ENCODE measurements at places on chromosomes 6 and 20.

GRCh38 chr6:153624528-153624927 is 414.5 kb upstream of the OPRM1 start:
- DNase-seq = no peak

GRCh38 chr6:67952948-67953347 is 682.1 kb upstream of the ADGRB3 start:
- DNase-seq = no peak

- DNase-seq = no peak
These were observed 67.6 kb upstream of the RIN2 start for GRCh38 chr20:19690462-19690861.

DNA sequence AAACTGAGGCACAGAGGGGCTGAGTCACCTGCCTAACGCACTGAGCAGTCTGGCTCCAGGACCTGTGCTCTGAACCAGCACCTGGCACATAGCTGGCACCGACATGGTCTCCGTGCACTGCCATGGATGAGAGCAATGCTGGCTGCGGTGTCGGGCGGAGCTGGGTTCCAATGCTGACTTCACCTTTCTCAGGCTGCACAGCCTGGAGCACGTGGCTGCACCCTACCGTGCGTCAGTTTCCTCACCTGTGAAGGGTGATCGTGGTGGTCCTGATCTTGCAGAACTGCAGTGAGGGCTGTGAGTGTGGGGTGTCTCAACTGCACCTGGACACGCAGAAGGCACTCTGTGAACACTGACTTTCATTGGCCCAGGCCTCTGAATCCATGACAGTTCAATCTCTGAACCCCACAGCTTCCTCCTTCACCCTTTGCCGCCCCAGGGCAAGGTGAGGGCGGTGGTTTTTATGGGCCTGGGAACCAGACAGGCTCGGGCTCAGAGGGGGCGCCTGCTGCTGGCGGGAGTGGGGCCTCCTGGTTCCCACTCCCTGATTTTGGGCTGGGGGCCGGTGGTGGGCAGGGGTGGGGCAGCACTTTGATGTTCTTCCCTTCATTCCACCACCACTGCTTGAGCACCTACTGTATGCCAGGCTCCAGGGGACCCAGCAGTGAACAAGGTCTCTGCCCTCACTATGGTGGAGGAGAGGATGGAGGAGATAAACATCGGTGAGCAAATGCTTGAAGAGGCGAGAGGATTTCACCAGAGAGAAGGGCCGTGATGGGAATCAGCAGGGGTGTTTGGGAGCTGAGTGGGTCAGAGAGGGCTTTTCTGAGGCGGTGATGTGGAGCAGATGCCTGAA is 102.9 kb downstream of the CEBPB start:
- DNase-seq = no peak

DNA sequence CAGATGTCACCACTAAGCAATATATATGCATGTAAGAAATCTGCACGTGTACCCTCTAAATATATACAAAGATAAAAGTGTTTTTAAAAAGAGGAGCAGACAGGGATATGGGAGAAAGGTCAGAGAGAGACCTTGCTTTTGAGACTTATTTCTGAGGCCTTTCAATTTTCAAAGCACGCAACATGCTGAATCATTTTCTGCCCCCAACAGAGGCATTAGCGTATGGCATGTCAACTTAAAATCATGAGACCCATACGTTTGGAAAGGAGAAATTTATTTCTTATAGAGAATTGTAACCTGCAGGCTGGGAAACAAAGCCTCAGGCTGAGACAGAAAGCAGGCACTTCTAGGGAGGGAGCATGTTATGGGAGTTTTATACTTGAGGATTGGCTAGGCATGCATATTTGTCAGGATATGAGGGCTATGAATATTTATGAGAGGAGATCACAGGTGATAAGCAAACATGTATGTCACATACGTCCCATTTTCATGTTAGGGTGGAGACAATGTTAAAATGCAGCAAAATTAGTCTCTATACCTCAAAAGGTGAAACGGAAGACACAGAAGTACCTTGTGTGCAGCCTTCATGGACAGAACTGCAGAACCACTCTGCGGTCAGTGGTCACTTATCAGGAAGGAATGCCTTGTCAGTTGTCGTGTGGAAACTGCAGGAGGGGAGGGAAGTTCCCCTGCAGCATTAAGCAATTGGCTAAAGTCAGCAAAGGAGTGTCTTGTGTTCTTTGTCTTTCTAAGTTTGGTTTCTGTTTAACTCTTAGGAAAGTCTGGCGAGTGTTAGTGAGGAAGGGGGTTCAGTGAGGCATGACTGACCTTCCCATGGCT is 6.3 kb upstream of the GABRR2 start:
- DNase-seq = no peak

DNA sequence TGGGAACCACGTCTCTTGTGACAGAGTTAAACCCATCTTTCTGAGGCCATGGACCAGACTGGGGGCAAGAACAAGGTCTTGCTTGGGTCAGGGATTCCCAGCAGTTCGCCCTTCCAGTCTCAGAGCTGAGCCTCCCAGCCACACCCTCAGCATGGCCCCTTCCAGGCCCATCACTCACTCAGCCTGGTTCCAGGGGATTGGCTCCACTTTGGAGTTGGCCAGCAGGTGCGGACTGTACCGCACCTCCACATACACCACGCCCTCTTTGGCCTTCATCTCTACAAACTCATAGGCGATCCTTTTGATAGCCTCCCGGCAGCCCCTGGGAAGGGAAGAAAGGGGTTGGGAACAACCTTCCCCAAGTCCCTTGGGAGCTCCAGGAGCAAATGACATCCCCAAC is 25.2 kb downstream of the ADA start:
- no peak for DNase-seq

- DNase-seq = no peak
These were observed 20.5 kb downstream of the XRN2 start for GRCh38 chr20:21323640-21324039.

DNA sequence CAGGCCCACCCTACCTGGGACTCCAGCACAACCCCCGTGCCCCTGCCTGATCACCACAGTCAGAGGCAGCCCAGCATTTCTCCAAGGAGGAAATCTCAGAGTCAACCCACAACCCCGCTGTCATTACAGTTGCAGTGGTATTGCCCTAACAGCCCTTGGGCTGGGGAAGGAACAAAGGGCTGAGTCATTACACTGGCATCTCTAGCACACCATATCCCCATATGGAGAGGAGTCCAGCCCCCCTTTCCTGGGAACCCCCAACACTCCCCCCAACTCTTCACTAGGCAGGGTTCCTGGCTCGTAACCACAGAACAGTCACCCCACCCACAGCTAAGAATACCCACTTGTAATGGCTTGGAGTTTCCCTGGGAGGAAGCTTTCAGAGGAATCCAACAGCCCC is 149.4 kb upstream of the OGFRL1 start:
- no peak for DNase-seq

- no peak for DNase-seq
These were observed 148.5 kb upstream of the BEND6 start for GRCh38 chr6:56806368-56806767.

GRCh38 chr6:75167325-75167724 is 38.5 kb downstream of the COL12A1 start:
- DNase-seq = no peak

DNA sequence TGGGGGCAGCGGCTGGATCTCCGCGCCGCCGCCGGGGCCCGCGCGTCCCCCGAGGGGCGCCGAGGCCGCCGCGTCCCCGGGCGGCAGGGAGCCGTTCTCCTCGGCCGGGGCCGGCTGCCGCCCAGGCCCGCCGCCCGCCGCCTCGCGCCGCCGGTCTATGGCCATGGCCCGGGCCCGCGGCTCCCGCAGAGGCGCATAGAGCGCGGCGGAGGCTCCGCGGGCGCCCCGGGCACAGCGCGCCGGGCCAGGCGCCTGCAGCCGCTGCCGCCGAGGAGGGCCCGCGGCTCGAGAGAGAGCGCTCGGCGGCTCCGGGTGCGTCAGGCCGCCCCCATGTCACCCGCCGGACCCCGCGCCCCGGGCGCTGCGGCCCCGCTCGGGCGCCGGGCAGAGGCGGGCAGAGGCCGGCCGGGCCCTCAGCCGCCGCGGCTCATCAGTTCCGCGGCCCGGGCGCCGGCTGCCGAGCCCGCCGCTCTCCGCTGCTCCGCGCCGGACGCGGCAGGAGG is 404 bp downstream of the SLC22A23 start:
- no peak for DNase-seq

DNA sequence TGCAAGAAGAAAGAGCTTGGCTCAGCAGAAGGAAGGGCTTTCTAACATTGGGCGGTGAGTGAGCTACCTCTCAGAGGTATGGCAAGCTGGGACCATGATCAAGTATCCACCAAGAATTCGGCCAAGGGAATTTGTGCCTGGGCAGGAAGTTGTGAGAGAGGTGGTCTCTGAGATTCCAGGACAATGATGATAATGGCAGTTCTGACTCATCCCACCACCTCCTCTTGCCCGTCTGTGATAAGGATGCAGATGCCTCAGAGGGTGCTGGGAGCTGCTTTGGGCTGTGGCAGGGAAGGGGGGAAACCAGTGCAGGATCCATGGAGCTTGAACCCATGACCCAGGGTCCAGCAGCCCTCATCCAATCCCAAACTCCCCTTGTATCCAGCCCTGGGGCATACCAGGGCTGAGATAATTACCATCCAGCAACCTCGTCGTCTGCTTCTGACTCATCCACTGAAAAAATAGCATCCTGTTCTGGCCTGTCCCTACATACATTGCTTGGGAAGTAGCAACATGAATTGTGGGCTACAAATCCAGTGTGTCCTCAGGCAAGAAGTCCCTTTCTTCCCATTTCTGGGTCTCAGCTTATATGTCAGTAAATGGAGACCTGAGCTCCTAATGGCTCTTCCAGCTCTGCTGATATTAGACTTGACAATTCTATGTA is 5.9 kb downstream of the TGM6 start:
- no peak for DNase-seq

GRCh38 chr6:82441047-82441855 is 77.6 kb downstream of the TPBG start:
- no peak for DNase-seq

DNA sequence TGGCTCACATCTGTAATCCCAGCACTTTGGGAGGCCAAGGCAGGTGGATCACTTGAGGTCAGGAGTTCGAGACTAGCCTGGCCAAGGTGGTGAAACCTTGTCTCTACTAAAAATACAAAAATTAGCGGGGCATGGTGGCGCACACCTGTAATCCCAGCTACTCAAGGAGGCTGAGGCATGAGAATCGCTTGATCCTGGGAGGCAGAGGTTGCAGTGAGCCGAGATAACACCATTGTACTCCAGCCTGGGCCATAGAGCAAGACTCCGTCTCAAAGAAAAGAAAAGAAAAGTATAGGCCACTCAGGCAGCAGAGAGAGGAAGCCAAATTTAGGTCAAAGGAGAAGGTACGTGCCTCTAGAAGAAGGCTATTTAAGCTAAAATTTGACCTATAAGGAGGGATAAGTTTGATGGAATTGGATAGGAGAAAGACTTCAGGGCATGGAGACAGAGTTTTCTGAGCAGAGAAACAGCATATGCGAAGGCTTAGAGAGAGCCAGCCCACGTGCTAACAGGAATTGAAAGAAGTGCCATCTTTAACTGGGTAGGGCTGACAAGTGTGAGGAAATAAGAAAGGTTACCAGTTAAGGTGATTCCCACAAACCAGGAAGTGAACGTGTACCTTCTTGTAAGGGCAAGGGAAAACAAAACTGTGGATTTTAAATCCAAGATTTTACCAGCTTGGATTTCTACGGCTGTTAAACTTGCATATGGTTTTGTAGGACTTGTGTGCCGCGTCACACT is 113.8 kb downstream of the IPCEF1 start:
- DNase-seq = no peak

GRCh38 chr20:56487216-56487615 is 18.8 kb downstream of the RTF2 start:
- no peak for DNase-seq

GRCh38 chr6:28368522-28368921 is 18.8 kb downstream of the ZKSCAN3 start:
- no peak for DNase-seq

DNA sequence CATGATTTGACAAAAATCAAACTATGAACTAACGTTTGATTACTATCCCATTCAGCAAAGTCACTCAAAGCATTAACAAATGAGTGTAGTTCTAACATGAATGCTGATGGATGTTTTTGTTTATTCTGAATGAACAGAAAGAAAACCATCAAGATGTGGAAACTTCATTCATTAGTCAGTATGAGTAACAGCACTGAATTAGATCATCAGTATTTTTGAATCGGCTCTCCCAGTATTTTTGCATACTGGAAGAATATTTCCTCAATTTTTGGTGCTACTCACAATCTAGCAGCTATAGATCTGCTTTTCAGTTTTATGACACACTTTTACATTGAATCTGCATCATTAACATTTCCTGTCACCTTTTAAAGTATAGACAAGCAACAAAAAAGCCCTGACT is 63.8 kb upstream of the CD83 start:
- no peak for DNase-seq

- DNase-seq = no peak
These were observed 79.0 kb downstream of the ALDH8A1 start for GRCh38 chr6:134870677-134871498.

- DNase-seq = no peak
These were observed 433.8 kb upstream of the NOX3 start for GRCh38 chr6:155889410-155889809.

DNA sequence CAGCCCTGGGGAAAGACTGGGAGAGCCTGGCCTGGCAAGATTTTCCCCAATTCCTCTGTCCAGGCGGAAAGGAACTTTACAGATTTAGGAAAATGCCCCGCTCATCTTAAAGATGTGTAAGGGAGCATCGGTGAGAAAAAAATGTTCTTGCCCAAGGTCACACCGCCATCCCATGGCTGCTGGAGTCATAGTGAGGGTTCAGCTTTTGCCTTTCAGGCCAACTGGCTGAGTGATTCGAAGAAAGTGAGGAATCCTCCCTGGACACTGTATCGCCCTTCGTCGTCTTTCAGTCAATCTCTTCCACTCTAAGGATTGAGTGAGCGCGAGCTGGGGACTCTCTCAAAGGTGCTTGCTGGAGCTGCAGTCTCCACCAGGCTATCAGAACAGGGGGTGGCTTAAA is 1.4 kb downstream of the WFDC2 start:
- no peak for DNase-seq

GRCh38 chr6:98041921-98042320 is 758.9 kb upstream of the MMS22L start:
- no peak for DNase-seq

DNA sequence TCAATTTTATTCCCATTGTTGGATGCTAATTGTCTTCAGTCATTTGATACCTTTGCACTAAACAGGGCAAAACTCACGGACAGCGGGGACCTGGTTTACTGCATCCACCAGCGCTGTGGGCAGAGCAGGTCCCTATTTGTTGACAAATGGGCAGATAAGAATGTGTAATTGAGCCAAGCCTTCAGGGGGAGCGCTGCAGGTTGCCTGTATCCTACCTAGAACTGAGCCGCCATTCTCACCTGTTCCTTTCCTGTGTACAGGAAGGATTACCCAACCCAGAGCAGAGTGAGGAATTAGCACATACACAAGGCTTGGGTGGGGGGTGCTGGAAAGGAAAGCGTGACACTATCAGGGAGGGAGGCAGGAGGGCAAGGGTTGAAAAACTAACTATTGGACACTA is 89.1 kb upstream of the FOXA2 start:
- no peak for DNase-seq

- peak; percentile 9 for DNase-seq
These were observed 296.6 kb downstream of the PHACTR1 start for GRCh38 chr6:13012977-13013680.

All from CD4-positive, alpha-beta T cell treated with Interleukin-17A for 4 hours (primary cell).